Stimulated activated CD4-positive, alpha-beta T cell treated with anti-CD3 and anti-CD28 coated beads, Interleukin-1b, Interleukin-23, amount 100 ng/mL, for 1 hour (primary cell): ENCODE measurements at places on chromosomes 3 and 15.

- DNase-seq: no peak
Observed at GRCh38 chr15:62792986-62793751, 249.4 kb upstream of the TPM1 start.

- no peak for DNase-seq
Observed at GRCh38 chr3:3799173-3800079, at the start of gene LRRN1. Gene LRRN1 (plus strand): TSS chr3:3799431. CDS start chr3:3844642, 45,211 bp downstream.

DNA sequence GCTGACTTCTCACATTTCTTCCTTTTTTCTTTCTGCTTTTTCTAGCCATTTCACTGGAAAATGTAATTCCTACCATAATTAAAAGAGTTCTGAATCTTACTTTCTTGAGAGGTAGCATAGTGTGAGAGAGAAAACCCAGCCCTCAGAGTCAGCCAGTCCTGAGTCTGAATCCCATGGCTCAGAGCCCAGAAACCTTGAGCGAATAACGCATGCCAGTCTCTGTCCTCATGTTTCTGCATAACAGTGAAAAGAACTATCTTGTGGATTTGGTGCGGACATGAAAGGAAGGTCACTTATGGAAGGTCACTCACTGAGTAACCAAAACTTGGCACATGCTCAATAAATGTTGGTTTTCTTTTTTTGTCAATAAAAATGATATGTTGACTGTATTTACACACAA is 29.3 kb upstream of the SLCO3A1 start:
- DNase-seq: no peak

DNA sequence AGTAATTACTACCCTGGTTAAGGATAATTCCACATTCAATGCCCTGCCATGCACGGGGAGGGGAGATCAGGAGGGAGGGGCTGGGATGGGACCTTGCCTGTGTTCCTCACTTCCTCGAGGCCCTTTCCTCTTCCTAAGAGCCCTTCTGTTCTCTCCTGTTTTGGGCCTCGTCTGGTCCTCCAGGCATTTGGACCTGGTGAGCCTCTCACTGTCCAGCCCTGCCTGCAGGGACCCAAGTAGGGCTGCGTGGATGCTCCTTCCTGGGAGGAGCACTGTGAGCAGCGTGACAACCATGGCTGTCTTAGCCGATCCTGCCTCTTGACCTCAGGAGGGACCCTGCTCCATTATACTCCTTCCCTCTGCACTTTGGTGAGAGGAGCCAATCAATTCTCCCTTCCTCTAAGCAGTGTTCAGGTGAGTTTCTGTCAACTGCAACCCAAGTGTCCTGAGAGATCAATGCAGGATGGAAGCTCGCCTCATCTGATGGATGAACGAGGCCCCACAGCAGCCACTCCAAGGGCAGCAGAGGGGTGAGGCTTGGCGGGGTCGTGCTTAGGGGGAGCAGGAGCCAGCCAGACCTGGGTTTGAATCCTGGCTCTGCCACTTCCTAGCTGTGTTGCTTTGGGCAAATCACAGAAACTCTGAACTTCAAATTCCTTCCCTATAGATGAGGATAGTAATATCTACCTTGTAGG is 92.5 kb downstream of the IQSEC1 start:
- DNase-seq: no peak

DNA sequence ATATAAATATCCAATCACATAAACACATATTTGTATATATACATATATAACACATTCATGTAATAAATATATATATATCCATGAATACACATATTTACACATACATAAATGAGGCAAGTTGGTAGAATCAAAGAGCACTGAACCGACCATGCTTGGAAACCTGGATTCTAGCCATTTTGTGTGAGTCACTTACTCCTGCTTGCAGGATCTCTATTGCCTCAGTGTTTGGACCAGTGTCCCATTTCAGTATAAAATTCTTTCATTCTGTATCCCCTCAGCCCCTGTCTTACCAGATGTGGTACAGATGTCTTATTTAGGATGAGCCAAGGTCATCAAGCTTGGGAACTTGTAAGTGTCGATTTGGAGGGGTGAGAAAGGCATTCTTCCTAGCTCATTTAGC is 391.4 kb upstream of the FRG2C start:
- no peak for DNase-seq

DNA sequence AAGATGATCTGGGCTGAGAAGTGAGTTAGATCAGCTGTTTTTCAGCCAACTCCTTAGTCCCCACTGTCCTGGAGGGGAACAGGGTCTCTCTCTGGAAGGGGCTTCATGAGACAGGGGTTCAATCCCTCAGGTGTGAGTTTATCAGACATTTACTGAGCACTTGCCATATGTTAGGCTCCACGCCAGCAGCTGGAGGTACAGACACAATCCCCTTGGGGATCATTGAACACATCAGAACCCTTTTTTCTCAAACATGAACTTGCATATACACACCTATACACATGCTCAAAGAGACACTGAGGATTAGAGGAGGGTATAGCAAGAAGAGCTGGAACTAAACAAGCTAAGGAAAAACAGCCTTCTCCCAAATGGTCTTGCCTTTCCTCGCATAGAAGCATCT is 5.5 kb upstream of the BMF start:
- no peak for DNase-seq
